ENCODE measurements at places on chromosomes 16 and 17.

- no peak for DNase-seq
Observed at GRCh38 chr16:16850274-16850673, 471.3 kb downstream of the NPIPA7 start.

DNA sequence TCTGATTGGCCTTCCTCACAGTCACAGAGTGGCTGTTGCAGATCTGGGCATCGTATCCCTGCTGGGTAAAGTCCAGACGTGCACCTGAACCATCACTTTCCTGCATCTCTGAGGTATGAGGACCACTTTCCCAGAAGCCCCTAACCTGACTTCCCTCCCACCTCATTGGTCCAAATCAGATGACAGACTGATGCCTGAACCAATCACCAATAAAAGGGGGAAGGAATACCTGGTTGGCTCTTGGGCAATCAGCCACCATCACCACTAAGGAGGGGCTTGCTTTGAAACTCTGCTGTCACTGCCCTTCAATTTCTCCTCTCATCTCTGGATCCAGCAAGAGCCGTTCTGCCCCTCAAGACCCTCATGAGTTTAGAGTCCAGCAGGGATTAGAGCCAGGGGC, 13.6 kb upstream of the WFDC1 start:
- no peak for DNase-seq

DNA sequence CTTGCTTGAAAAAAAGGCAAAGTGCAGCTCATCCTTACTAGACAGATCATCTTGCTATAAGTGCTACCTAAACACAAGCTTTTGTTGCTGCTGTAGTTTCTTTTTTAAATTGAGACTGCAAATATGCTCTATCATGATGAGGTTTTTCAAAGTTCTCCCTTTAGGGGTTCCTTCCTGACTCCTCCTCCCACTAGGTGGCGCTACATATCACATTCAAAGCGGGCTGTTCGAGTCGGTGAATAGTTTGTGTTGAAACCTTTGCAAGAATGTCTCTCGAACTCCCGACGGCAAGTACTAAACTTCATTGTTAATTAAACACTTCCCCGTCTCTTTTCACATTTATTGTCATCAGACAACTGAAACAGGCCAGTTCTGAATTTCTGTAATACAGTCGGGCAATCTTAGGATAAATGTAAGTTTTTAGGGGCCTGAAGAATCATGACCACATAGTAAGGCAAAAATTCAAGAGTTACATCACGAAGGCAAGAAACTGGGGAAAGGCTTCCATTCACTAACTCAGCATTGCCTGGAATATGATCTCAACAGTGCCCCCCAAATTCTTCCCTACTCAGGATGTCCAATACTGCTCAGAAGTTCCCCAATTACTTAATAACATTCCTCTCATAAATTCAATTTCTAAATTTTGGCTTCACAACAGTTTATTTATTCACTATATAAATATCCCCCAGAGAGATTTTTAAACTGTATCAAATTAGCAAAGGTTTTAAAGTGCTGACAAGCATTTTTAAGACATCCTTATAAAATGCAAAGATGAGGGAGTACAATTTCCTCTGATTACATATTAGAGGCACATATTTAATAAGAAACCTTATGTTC, 6.7 kb downstream of the HS3ST3A1 start:
- DNase-seq = peak; percentile 76

GRCh38 chr16:31529108-31529936, 1.6 kb downstream of the AHSP start:
- DNase-seq = no peak

GRCh38 chr17:7260651-7261378, 1.5 kb downstream of the CLDN7 start:
- peak; percentile 45 for DNase-seq

DNA sequence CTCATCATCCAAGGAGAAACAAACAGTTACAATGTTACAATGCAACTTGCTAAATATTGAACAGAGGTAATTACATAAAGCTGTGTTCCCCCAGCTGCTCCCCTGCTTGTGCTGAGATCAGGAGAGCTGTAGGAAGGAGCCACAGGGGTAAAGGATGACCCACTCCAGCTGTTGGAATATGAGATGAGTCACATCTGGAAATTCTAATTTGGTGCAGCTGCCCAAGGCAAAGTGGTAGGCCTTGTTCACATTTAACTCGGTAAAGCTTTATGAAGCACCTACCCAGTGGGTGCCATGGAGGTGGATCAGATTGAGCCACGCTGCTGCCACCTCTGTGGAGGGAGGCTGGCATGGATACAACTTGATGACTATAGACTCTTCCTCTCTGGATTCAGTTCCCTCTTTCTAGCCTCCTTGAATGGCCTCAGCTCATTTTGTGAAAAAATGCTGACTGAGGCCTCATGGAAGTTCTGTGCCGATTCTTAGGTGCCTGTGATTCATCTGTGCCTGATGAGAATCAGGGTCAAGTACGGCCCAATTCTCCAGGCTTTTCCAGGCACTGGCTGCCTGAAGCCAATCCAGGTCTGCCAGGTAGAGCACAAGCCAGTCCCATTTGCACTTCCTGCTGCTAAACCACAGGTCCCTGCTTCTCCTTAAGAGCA, 7.4 kb downstream of the ZNF689 start:
- DNase-seq = no peak

DNA sequence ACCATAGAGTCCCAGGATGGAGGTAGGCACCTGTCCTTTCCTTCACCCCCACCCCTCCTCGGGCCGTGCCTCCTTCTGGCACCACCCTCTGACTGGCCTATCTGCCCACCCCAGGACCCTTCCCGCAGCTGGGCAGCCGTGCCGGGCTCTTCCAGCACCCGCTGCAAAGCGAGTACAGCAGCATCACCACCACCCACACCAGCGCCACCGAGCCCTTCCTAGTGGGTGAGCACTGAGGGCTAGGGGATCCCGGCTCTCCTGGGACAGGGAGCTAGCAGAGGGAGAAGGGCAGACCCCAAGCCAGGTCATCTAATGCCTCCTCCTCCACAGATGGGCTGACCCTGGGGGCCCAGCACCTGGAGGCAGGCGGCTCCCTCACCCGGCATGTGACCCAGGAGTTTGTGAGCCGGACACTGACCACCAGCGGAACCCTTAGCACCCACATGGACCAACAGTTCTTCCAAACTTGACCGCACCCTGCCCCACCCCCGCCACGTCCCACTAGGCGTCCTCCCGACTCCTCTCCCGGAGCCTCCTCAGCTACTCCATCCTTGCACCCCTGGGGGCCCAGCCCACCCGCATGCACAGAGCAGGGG, 7.8 kb downstream of the GALK1 start:
- DNase-seq = no peak
